ENCODE measurements at places on chromosomes 13 and 19.

DNA sequence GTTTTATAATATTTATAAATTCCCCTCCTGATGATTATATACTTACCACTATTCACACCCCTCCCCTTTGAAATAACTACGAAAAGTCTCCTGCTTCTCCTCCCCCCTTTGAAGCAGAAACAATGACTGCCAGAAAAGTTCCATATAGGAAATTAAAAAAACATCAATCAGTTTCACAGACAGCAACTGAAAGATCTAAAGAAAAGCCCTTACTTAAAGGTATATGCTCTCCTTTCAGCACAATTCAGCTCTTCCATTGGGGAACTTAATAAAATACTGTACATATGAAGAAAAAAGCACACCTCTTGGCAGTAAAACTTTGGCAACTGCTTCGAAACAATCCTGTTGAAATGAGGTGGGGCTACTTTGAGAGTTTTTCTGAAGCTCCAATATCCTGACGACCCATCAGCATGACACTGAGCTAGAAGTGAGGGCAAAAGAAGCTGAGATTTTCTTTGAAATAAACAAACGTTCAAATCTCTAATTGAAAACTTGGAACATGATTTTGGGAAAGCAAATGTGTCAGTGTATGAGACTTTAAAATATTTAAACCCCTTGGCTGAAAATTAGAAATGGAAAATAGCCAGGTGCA lies 147.6 kb upstream of the RXFP2 start:
- DNase-seq, result no peak

- no peak for DNase-seq
Observed at GRCh38 chr13:104002216-104002615, 936.0 kb upstream of the SLC10A2 start.

- DNase-seq, result no peak
Observed at GRCh38 chr19:42531313-42531712, 3.0 kb upstream of the CEACAM1 start.

DNA sequence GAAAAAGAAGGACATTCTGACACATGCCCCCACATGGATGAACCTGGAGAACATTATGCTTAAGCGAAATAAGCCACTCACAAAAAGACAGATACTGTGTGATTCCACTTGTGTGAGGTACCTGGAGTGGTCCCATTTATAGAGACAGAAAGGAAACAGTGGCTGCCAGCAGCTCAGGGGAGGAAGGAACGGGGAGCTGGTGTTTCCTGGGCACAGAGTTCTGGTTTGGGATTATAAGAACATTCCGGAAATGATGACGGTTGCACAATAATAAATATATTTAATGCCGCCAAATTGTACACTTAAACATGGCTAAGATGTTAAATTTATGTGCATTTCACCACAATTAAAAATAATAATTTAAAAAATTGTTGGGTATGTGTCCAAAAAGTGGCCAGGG lies 33.0 kb downstream of the SERP2 start:
- DNase-seq, result no peak

- no peak for DNase-seq
Observed at GRCh38 chr13:99225078-99225477, 24.4 kb downstream of the UBAC2 start.

DNA sequence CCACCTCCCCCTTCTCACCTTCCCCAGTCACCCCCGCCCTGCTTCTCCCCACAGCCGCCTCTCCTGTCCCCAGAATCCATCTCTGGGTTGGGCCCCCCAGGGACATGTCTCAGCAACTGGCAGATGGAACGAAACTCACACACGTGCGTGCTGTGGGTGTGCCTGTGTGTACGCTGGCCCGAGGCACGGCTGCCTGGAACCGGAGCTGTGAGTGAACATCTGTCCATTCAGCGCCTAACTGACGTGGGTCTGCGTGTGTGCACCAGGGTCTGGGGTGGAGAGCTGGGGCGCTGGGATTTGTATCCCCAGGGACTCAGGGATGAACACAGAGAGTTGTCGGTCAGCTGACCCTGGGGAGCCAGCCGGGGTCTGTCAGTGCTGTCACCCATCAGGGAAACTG lies 752 bp upstream of the HAS1 start:
- DNase-seq, result no peak

DNA sequence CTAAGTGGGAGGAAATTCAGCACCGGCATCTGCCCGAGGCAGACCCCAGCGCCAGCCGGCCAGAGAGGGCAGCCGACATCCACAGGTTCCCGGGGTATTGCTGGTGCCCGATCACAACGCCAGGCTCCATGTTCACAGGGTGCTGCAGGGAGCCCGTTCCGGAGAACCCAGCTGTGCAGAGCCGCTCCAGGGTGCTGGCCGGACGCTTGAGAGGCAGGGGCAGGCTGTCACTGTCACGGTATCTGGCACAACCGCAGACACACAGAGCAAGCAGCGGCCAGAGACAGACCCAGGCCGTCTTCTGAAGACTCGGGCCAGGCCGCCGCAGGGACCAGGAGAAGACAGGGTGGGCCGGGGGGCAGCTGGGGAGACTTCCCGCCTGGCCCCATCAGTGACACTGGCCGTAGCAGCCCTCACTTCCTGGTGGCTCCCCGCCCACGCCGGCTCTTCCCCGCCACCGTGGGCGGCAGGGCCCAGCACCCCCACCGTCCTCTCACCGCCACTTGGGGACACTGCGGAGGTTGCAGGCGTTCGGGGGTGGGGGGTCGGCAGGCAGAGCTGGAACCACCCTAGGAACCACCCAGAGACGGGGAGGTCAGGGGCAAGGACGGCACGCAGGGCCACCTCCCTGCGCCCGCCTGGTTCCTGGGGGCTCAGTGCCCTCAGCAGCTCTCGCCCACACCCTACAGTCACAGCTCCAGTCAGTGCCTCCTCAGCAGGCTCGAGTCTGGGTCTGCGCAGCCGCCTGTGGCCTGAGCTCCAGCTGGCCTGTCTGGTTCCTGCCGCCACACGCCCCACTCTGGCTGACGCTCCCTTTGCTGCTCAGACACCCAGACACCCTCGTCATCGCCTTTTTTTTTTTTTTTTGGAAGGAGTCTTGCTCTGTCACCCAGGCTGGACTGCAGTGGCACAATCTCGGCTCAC lies 3.8 kb downstream of the RNF126 start:
- no peak for DNase-seq

DNA sequence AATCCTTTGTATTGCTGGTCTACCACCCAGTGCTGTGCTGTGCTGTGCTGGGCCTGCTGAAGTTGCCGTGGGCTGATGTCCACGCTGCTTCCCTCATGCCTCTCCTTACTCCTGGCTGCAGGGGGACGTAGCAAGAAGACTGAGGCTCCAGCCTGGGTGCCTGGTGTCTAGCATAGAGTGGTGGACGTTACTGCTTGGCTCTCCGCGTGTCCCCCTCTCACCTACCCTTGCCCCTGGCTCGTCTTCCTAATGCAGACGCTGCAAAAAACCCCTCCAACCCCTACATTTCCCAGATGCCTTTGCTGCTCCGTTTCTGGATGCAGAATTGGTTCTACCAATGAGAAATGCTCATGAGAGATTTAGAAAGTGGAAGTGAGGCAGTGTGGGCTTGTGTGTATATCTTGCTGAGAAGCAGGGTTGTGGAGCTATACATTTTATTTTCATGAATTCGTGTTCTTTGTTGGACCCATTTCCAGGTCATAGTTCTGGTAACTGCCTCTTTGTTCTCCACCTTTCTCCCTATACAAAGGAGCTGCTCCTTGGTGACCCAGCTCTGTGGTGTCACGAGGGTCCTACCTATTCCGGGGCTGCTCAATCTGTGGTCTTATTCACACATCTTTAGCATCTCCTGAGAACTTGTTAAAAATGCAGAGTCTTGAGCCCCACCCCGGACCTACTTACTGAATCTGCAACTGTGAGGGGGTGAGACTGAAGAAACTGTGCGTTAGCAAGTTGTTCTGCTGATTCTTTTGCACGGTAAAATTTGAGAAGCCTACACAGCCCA lies 7.9 kb upstream of the DENND1C start:
- no peak for DNase-seq

- no peak for DNase-seq
Observed at GRCh38 chr13:20442798-20443381, 82.8 kb downstream of the CRYL1 start.

DNA sequence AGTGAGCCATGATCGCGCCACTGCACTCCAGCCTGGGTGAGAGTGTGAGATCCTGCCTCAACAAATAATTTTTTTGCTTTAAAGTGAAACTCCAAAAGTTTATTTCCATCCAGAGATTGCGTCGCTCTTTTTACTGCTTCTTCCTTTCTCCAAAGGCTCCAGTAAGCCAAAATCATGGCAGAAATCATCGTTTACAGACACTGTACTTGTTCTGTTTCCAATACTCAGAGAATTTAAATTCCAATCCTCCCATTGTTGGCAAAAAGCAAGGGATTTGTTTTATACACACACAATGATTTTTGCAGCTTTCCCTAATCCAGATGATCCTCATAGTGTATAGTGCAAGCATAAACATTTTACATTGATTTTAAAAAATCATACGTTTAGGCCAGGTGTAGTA lies 15.3 kb downstream of the FBXO27 start:
- no peak for DNase-seq

- no peak for DNase-seq
Observed at GRCh38 chr13:31898378-31899071, 133.0 kb upstream of the FRY start.

- no peak for DNase-seq
Observed at GRCh38 chr13:73870036-73870741, 264.0 kb downstream of the KLF12 start.

- no peak for DNase-seq
Observed at GRCh38 chr19:38683393-38684077, 36.1 kb downstream of the ACTN4 start.

DNA sequence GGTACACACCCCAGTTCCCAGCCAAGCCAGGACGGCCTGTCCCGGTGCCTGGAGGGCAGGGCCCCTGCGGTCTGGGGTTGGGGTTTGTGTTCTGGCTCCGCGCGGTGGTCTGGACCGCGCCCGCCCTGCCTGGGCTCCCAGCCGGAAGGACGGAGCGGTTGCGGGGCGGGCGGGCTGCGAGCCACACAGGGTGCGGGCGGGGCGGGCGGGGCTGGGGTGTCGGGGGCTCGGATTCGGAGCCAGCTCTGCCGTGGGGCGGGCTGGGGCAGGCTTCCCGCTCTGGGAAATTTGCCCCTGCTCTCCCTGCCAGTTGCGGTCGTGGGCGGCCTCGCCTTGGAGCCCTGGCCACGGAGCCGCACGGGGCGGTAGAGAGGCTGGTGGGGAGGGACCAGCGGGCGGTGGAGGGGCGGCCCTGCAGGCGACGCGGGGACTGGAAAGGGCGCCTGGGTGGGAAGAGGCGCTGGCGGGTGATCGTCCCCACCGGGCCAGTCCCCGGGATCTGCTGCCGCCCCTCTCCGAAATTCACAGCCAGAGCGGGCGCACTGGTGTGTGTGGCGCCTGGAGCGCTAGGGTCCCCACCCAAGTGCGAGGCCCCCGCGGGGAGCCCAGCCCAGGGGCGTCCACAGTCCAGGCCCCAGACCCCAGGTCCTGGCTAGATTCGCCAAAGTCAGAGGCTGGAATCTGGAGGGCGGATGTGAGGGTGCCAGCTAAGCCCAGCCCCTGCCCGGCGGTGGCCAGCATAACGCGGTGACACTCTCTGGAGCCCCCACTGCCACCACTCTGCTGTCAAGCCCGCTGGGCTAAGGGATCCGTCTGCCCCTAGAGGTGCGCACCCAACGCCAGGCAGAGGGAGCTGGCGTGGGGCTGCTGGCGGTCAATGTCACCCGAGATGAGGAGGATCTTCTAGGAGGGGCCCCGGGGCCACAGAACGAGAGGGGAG lies 11.0 kb upstream of the ZNF492 start:
- DNase-seq, result no peak

- no peak for DNase-seq
Observed at GRCh38 chr13:36555151-36555986, 118.5 kb upstream of the SERTM1 start.

DNA sequence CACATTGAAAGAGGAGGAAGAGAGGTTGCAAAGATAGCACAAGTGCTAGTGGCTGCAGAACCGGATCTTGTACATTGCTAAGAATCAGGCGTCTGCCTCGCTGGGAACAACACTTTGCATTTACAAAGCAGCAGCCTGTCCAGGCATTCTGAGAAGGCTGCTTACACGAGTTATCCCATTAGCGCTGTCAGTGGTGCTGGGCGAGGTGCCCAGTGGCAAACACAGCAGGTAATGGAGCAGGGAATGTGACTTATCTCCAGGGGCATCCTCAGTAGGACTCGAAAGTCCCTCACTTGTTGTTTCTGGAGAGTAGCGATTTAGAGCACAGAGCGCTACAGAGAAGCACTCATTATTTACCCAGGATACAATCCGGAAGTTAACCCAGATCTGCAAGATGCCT lies 209.6 kb downstream of the OLFM4 start:
- no peak for DNase-seq

GRCh38 chr13:90757127-90757680 lies 590.3 kb upstream of the MIR17HG start:
- no peak for DNase-seq

GRCh38 chr19:42290523-42291434 lies 11.2 kb upstream of the PRR19 start:
- DNase-seq, result peak; percentile 51

DNA sequence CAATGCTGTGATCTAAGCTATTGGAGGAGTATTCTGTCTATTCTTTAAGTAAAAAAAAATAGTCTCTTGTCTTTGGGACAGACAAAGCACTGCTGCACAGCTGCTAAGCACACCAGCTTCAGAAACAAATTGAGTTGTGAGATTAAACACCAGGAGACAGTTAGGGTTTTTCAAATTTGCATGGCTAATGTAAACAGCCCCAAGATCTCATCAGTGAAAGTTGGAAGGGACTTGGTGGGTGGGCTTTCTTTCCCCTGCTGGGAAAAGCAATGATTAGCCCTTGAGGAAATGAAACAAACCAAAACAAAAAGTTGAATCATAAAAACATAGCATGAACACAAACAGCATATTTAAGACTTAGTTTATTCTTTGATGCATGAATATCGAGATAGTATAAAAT lies 143.6 kb upstream of the SLITRK1 start:
- no peak for DNase-seq

DNA sequence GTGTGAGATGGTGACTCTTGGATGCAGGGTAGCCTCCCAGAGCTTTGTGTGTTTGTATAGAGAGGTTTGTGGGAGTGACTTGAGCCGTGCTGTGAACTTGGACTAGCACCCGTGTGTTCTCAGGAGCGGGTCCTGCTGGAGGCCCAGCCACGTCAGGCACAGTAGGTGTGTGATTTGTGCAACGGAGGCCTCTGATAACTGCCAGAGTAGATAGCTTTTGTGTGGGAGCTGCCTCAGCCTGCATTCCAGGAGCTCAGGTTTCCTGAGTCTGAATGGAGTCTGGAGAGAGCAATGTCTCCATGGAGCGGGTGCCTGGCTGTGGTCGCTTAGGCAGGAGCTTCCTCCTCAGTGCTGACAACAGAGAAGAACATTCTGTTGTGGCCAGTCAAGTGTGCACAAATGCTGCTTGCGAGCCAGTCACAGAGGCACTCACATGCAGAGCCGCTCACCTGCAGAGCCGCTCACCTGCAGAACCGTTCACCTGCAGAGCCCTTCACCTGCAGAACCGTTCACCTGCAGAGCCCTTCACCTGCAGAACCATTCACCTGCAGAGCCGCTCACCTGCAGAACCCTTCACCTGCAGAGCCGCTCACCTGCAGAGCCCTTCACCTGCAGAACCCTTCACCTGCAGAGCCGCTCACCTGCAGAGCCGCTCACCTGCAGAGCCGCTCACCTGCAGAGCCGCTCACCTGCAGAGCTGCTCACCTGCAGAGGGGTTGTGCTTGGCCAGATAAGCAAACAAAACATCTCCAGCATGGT lies 32.6 kb downstream of the TFDP1 start:
- DNase-seq, result no peak

Measured in neural crest cell (in vitro differentiated cells).